ENCODE measurements at places on chromosomes 5 and 9.

GRCh38 chr5:132746954-132747615, at the start of gene CCNI2:
CCNI2 (plus strand) TSS chr5:132747426; CDS start chr5:132747496, 70 bp downstream.
- no peak for DNase-seq

- no peak for DNase-seq
Observed at GRCh38 chr5:142280066-142281007, 44.5 kb downstream of the SPRY4 start.

DNA sequence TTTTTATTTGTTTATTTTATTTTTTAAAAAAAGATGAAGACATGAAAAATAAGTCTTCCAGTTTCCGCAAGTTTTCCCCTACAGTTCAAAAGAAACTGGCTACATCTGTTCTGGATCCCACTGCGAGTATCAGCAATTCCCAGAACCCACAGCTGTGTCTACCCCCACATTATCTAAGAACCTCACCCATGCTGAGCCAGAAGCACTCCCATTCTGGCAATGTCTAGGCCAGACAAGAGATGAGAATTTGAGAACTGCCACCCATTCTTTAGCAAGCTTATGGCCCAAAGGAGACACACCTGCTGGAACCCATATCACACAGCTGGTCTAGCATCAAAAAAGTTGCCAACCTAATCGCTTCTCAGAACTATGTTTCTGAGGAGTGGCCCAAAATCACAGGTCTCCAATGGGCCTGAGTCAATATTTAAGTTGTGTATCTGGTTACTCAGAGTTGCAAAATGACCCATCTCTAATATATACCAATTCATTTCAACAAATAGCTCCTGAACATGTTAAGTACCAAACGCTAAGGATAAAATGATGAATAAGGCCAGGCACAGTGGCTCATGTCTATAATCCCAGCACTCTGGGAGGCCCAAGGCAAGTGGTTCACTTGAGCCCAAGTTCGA, 27.1 kb downstream of the MTMR12 start:
- DNase-seq: no peak

DNA sequence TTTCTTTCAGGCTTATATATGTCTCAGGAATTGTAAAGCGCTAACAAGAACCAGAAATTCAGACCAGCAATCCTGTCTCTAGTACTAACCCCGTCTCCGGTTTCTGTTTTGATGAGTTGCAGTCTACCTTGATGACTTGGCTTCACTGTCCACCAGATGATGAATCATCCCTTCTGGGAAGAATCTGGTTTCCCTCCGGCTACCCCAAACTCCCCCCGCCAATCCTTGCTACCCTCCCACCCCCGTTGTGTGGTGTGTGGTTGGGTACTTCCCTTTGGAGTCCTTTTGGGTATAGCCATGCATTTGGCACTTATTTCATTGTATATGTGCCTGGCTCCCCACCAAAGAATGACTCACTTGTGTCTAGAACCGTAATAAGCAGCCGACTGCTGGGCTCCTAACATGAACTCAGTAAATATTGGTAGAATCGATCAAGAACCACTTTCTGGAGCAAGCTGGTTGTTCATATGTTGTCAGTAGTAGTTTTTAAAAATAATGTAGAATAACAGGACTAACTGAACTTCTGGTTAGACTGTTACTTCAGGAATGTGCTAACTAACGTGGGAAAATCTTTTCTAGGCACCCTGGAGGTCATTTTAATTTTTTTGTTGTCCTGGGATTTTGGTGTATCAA, 8.3 kb upstream of the TGFBI start:
- DNase-seq: no peak

DNA sequence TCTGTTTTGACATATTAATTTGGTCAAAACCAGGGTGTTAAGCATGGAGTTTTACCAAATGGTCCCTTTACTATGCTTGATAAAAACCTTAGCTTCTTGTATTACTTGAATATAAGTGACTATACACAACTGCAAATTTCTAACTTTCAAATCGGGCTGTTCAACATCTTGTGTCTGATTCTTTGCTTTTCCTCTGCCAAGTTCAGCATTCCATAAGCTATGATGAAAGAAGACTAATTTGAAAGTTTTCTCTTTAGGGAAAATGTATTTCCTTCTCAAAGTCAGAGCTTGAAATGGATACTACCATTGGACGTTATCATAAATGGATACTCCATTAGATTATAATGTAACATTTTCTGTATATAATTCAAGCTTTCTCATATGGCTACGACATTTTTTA, 792.9 kb downstream of the EFNA5 start:
- DNase-seq: no peak

GRCh38 chr5:75156585-75156984, 80.1 kb downstream of the ANKRD31 start:
- DNase-seq: no peak

DNA sequence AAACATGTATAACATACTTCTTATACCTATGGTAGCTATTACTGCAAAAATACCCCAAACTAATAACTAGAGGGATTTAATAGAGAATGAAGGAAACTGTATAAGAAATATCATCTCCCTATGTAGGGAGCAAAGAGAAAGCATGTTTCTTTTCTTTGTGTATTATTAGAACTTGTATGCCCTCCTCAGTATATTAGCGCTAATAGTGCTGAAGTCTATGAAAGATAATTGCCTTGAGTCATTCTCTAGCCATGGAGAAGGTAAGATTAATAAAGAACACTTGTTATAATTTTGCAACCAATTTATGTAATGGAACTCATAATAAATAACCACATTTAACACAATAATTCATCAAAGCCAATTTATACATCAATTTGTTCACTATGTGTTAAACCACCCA, 329.2 kb downstream of the TMEM232 start:
- no peak for DNase-seq

- DNase-seq: peak; percentile 33
Observed at GRCh38 chr5:147188200-147189108, 46.4 kb upstream of the STK32A start.

- DNase-seq: no peak
Observed at GRCh38 chr5:174146556-174146955, 101.0 kb downstream of the NSG2 start.

GRCh38 chr5:178145965-178146820, 7.5 kb downstream of the NHP2 start:
- DNase-seq: peak; percentile 58

- DNase-seq: no peak
Observed at GRCh38 chr5:142939006-142939405, 168.8 kb downstream of the ARHGAP26 start.

- DNase-seq: no peak
Observed at GRCh38 chr9:29144476-29144875, 1571.2 kb upstream of the C9orf72 start.

DNA sequence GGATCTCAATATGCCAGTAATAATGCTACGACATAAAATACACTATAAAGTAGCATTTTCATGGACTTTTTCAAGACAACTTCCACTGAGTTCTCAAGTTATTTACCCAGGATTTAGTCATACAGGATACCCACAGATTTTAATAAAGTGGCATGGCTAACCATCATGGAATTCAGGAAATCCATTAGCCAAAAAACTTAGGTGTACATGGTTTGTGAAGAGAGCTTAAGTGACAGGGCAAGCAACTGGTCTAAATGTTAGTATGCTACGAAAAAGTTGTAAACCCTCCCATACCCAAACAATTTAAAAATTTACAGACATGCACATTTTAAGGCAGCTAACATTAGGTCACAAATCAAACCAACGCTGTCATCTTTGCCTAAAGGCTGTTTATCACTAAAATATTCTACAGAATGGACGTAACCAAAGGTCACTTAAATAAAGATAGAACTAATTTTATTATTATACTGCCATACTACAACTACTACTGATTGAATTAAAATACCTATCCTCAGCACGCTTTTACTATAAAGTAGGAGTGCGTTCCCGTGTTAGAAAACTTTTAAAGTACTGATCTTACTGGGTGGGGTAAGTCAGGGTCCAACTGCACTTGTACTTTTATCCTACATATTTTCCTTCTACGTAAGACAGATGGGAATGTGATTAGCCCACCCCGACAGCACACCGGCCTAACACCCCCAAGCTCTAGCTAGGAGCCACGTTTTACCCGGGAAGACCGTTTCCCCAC, 1.1 kb downstream of the UBTD2 start:
- no peak for DNase-seq

- DNase-seq: no peak
Observed at GRCh38 chr5:137651022-137651421, 84.9 kb downstream of the KLHL3 start.

- DNase-seq: no peak
Observed at GRCh38 chr5:72123764-72124376, 16.6 kb downstream of the MAP1B start.

- DNase-seq: no peak
Observed at GRCh38 chr9:15622318-15622971, 69.6 kb downstream of the CCDC171 start.

DNA sequence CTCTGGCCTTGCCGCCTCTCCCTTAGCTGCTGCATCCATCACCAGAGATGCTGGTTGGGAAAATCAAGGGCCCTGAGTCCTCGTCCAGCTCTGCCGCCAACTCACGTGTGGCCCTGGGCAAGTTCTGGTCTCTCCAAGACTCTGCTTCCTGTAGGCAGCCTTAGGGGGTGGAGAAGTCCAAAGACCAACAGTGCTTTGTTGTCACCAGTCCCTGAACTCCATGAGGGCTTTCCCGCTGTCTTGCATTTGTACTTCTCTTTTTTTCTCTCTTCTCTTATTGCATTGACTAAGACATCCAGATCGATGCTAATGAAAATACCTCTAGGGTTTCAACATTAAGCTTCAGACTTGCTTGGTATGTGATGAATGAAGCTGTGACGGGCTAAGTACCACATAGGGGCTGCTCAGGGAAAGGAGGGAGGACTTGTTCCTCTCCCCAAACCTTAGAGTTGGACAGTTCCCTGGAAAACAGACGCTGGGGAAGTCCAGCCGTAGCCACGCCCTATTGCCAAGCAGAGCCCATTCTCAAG, 63.7 kb upstream of the STXBP1 start:
- DNase-seq: no peak

All from GM18507 (cell line).